ENCODE measurements at places on chromosomes 3 and 15.

DNA sequence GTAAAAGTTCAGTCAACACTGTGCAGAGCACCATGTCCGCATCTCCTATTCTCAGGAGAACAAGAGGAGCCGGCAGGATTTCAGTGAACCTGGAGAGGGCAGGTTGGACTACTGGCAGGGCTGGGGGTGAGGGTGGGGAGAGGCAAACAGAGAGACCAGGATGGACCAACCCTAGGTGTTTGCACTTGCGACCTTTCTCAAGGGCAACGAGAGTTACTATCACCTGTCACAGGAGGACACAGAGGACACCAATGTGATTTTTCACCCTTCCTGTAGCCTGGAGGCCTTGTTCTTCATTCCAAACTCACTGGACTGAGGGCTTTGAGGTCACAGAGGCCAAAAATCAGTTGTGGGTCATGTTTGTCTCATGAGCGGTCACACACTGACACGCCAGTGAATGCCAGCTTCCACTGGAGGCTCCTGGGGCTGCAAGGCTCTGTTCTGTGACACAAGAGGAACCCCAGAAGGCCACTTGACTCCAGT is 89.5 kb downstream of the CPN2 start:
- DNase-seq, result no peak

GRCh38 chr3:32816439-32817256 is 1.1 kb upstream of the TRIM71 start:
- DNase-seq, result no peak

- no peak for DNase-seq
Measured at GRCh38 chr15:90929246-90930019, 2.9 kb downstream of the HDDC3 start.

GRCh38 chr3:8780279-8780678 is 10.9 kb upstream of the OXTR start:
- no peak for DNase-seq

DNA sequence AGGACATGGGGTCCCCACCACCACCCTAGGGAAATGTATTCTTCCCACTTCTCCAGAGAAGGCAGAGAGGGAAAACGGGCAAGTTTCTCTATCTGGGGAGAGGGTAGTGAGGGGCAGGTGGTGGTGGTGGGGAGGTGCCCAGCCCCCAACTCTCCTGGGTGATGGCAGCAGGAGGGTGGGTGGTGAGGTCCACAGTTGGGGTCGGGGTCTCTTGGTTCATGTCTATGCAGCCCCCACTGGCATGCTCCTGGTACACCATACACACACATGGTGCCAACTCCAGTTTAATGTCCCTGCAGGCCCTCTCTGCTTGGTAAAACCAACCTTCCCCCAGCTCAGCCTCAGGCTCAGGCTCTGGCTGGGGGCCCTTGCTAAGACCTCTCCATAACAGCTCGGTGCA is 254.5 kb upstream of the LYSMD4 start:
- DNase-seq, result no peak

DNA sequence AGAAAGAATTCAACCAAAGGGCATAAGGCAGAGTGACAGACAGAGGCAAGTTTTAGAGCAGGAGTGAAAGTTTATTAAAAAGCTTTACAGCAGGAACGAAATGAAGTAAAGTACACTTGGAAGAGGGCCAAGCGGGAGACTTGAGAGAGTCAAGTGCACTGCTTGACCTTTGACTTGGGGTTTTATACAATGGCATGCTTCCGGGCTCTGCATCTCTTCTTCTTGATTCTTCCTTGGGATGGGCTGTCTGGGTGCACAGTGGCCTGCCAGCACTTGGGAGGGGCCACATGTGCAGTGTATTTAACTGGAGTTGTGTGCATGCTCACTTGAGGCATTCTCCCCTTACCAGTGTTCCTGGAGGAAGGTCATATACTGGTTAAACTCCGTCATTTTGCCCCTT is 30.4 kb upstream of the KLHL25 start:
- no peak for DNase-seq

DNA sequence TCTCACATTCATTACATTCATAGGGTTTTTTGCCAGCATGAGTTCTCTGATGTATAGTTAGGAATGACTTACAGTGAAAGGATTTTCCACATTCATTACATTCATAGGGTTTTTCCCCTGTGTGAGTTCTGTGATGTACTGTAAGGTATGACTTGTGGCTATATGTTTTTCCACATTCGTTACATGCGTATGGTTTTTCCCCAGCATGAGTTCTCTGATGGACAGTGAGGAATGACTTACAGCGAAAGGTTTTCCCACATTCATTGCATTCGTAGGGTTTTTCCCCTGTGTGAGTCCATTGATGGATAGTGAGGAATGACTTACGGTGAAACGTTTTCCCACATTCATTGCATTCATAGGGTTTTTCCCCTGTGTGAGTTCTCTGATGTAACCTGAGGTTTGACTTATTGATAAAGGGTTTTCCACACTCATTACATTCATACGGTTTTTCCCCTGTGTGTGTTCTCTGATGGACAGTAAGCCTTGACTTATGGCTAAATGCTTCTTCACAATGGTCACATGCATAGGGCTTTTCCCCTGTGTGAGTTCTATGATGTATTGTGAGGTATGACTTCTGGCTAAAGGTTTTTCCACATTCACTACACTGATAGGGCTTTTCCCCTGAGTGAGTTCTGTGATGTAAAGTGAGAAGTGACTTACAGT is 47.4 kb downstream of the ZNF717 start:
- DNase-seq, result no peak

DNA sequence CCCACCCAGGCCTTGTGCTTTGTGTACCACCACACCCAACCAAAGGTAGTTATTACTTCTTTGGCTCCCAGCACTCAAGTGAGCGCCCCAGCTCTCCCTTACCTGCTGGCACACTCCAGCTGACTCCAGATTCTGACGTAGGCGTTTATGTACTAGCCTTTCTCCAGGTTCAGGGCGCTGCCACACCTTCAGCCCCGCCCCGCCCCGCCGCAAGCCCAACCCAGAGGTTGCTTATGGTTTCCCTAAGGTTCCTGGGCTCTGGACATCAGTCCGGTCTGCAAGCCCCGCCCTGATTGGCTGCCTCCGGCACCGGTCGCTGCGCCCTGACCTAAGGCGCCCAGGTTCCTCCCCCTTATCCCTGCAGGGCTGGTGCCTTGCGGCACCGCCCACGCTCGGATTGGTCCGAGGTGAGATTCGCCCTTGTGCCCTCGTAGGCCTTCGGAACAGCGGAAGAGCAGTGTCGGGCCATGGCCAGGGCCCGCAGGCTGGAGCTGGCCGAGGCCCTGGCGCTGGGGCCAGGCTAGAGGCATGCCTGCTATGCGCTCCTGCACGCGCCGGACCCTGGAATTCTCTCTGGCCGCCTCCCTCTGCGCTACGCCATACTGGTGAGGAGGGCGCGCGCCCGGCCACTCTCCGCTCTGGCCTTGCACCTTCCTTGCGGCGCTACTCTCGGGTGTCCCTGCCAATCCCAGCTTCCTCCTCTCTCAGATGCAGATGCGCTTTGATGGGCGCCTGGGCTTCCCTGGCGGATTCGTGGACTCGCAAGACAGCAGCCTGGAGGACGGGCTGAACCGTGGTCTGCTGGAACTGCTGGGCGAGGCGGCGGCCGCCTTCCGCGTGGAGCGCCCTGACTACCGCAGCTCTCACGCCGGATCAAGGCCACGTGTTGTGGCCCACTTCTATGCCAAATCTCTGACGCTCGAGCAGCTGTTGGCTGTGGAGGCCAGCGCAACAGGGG is 19.8 kb upstream of the NUDT16 start:
- no peak for DNase-seq

- DNase-seq, result no peak
Measured at GRCh38 chr3:131326307-131326706, 55.3 kb upstream of the NUDT16 start.

- no peak for DNase-seq
Measured at GRCh38 chr3:5226783-5227182, 39.3 kb downstream of the EDEM1 start.

DNA sequence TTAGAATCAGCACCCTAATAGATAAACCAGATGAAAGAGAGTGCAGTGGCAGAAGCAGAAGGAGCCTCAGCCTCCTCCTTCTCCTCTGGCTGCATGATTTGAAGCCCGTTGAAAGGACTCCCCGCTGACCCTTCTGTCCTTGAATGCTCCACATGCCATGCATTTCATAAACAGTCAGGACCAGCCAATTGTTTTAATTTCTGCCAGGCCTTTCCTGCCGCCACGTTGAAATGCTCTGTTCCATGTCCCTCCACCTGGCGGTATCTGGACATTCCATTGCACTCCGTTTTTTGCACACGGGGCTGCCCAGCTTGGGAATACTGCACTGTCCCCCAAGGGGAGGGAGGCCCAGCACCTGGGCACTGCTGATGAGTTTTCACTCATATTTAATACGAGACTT is 35.2 kb upstream of the GLCE start:
- no peak for DNase-seq

DNA sequence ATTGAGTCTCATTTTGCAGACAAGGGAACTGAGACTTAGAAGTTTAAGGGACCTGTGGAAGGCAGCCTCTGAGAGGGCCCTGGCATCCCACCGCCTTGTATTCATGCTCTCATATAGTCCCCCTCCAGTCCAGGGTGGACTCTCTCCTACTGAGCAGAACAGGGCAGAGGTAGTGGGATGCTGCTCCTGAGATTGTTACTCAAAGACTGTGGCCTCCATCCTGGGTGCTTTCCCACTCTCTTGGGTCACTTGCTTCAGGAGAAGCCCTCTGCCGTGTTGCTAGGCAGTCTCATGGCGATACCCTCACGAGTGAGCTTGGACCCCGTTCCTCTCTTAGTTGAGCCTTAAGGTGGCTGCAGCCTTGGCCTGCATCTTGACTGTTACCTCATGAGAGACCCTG is 22.2 kb upstream of the ADCY5 start:
- no peak for DNase-seq

DNA sequence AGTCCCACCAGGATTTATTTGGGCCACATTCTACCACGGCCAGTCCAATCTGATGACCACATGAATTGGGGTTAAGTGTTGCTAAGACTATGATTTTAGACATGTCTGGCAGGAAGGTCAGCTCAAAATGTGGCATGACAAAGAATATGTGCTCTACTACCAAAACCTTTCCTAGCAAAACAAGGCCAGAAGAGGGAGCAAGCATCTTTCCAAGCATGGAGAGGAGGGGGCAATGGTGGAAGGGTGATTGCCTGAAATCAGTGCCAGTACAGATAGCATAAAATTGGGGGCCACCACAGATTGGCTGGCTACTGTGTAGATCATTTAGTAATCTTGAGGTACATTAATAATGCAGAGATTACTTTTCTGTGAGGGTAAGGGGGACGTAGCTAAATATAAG is 43.2 kb downstream of the TMEM39A start:
- no peak for DNase-seq

DNA sequence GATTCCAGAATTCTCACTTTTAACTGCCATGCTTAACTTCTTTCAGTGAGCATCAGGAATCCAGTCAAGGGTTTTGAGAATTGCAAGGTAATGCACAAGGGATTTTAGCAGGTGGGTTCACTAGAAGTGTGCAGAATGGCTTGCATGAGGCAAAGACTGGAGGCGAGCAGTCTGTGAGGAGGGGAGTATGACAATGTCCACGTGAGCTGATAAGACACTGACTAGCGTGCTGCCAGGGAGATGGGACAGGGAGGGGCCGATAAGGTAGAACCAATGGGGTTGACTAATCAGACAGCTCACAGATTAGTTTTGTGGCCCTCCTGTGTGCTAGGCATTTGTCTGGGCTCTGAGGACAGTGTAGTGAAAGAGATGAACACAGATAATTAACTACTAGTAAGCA is 102.0 kb upstream of the DAZL start:
- no peak for DNase-seq

GRCh38 chr3:121735047-121735696 is 14.4 kb downstream of the GOLGB1 start:
- no peak for DNase-seq

DNA sequence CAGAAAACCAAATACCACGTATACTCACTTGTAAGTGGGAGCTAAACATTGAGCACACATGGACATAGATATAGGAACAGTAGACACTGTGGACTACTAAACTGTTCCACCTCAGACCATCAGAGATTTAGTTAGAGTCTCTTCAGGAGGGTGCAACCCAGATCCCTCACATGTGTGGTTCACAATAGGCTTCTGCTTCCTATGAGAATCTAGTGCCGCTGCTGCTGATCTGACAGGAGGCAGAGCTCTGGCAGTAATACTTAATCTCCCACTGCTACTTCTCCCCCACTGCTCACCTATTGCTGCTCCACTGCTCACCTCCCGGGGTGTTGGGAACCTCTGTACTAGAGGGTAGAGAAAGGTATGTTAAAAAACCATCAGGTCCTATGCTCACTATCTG is 533.3 kb downstream of the NSUN3 start:
- DNase-seq, result no peak

DNA sequence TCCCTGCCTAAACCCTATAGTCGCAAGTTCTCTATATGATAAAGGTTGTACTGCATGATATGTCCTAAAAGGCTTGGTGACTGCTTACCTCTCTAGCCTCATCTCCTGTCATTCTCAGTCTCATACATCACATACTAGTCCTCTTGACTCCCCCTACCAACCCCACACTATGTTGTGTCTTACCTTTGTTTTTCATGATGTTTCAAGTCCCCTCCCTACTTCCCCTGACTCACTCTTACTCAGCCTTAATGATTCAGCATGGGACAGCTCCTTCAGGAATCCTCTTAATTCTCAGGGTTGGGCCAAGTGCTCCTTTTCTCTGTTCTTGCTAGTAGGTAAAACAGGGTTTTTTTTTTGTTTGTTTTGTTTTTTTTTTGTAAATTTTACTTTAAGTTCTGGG is 49.6 kb downstream of the SLMAP start:
- DNase-seq, result no peak

DNA sequence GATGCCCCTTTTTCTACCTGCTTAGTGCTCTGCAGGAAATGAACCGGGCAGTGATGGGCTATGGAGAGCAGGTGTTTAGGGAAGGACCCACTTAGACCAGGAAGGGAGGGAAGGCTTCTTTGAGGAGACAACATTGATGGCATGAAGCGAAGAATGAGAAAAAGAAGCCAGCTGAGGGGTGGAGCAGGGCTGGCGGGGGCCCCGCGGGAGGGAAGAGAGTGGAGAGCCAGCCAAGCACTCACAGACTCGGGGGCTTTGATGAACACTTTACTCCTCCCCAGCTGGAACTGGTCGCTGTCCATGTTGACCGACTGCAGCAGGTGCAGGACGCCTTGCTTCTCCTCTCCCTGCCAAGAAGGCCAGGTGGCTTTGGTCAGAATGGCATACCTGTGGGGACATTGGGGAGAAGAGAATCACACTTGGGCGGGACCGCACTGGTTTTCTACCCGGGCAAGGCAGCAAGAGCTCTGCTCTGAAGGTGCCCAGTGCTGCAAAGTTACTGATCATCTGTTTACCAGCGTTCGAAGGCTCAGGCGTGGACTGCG is 28.4 kb upstream of the LDHAL6B start:
- no peak for DNase-seq

GRCh38 chr3:130981469-130981868 is 45.2 kb downstream of the ASTE1 start:
- DNase-seq, result no peak

Data from stimulated activated CD8-positive, alpha-beta memory T cell treated with anti-CD3 and anti-CD28 coated beads, Interleukin-7, amount 100 ng/mL, for 4 hours (primary cell).